ENCODE measurements at places on chromosomes 11 and 22.

GRCh38 chr22:21823740-21824444 lies 43.6 kb downstream of the MAPK1 start:
- no peak for DNase-seq

- DNase-seq: no peak
Measured at GRCh38 chr11:110454609-110455008, 24.9 kb downstream of the FDX1 start.

DNA sequence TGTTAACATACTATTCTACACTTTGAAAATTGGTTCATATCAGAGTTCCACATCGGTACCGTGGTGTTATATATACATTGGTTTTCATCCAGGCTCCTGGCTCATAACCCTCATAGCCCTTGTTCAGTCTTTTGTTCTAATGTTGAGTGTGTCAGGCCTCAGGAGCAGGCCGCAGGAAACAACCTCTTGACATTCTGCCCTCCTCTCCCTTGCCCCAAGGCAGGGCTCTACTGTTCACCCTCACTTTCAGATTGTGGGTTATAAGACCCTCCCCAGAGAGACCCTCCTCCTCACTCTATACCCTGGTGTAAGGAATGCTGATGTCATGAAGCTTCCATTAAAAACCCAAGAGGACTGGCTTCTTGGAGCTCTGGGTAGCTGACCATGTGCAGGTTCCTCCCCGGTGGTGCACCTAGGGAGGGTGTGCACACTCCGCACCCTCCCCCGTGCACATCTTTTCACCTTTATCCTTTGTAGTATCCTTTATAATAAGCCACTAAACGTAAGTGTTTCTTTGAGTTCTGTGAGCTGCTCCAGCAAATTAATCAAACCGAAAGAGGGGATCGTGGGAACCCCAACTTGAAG lies 12.1 kb downstream of the SSH3 start:
- DNase-seq: no peak

GRCh38 chr22:46455446-46455845 lies 82.0 kb downstream of the CELSR1 start:
- no peak for DNase-seq

GRCh38 chr22:50674606-50675552 lies 2.3 kb downstream of the SHANK3 start:
- no peak for DNase-seq

DNA sequence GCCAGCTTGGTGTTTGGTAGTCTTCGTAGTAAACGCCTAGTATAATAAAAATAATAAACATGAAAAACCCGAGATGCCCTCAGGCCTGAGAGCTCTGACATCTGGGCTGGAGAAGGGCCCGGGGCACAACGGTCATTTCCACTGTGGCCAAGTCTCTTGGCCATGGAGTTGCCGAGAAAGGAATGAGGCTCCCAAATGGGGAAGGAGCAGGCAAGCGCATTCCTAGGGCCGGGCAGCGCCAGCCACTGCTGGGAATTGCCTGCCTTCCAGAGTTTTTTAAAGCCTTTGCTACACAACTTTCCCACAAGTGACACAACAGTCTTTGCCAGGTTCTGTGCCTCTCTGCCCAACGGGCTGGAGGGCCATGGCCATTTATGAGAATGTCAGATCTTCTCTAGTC lies 103.4 kb downstream of the NAV2 start:
- DNase-seq: no peak

DNA sequence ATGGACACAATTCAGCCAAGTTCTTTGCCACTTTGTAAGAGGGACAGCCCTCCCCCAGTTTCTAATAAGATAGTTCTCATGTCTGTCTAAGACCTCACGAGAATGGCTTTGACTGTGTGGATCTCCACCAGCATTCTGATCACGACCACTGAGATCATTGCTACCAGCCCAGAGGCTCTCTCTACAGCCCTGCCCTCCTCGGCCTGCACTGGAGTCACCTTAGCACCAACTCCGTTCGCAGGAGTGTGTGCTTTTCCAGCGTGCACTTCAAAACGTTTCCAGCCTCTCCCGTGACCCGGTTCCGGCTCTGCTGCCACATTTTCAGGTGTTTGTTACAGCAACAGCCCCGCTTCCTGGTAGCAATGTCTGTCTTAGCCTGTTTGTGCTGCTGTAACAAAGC lies 26.2 kb downstream of the TSPAN32 start:
- no peak for DNase-seq

GRCh38 chr11:64358907-64359711 lies at the start of gene RPS6KA4:
TSS of gene RPS6KA4 (plus strand) at chr11:64359162. CDS start at chr11:64359236, 74 bp downstream.
- no peak for DNase-seq

DNA sequence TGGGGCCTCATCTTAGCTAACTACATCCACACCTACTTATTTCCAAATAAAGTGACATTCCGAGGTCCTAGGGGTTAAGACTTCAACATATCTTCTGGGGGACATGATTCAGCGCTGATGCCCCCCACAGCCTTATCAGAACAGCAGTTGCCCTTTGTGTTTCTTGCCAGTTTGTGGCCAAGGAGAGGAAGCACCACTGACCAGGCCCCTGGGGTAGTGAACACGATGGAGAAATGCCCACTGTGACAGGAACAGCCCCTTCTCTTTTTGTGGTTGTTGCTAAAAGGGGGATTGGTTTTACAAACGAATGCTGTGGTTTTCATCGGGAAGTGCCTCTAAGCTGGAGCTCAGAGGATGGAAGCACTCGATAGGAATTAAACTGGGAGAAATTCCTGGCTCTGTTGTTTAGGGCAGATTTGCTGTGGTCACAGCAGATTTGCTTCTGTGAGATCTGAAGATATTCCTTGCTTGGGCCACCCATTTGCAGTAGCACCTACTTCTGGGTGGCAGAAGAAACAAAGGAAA lies 88.8 kb downstream of the ABTB2 start:
- DNase-seq: no peak

GRCh38 chr11:123238297-123238696 lies 43.2 kb upstream of the CLMP start:
- DNase-seq: no peak

DNA sequence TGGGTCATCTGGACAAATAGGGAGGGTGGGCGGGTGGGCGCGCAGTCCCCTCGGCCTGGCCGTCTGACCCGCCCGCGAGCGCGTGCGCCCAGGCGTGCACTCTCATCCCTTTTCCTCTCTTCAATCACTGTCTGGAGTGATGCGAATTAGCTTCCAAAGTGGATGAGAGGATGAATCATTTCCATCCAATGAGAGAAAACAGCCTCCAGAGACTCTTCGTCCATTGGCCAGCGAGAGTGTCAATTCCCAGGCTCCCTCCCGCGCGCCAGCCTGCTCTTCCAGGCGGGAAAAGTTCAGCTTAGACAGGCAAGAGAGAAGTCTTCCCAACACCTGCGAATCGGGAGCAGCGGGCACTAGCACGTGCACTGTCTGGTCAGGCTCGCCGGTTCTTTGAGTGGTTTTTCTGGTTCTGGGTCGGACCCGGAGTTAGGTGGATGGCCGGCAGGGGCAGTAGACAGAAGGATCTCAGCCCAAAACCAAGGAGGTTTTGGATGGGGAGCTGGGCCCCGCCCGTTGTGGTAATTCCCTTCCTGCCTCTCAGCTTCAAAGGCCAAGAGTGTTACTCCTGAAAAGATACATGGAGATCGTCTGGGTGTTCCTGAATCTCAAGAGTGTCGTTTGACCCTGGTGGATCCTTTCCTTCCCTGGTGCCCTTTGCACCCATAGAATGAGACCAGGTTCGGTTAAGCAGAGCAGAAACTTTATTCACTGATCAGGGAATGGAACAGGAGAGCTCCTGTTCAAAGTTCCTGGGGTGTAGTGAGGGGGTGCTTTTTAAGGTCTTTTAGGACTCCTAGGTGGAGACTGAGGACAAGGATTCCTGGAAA lies 33.4 kb upstream of the GLYATL1 start:
- no peak for DNase-seq

DNA sequence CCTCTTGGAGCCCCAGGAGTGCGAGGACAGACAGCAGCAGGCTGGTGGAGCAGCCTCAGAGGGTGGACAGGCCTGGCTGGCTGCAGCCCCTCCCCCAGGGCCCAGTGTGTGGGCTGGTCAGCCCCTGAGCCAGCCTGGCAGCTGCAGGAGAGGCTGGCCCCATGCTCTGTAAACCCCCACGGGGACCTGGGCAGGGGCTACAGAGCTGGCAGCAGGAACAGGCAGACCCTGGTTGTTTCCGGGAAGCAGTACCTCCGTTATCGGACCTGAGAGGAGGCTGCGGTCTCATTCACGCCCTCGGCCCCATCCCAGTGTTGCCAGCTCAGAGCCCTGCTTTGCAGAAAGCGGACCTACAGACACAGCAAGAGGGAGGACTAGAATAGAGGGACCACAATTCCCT lies 38.5 kb upstream of the COMT start:
- no peak for DNase-seq

GRCh38 chr11:132158091-132158490 lies 787.7 kb downstream of the NTM start:
- no peak for DNase-seq

DNA sequence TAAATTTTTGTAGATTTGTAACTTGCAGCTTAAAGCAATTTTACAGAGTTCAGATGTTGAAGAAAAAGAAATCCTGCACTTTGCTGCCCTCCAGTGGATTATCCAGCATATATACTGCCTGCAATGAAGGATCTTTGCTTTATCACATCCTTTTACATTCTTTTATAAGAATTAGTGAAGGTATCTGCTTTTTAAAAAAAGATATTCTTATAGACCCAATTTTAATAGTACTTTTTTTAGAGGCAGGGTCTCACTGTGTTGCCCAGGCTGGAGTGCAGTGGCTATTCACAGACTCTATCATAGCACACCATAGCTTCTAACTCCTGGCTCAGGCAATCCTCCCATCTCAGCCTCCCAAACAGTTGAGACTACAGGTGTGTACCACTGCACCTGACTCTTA lies 60.7 kb downstream of the TTC17 start:
- no peak for DNase-seq

DNA sequence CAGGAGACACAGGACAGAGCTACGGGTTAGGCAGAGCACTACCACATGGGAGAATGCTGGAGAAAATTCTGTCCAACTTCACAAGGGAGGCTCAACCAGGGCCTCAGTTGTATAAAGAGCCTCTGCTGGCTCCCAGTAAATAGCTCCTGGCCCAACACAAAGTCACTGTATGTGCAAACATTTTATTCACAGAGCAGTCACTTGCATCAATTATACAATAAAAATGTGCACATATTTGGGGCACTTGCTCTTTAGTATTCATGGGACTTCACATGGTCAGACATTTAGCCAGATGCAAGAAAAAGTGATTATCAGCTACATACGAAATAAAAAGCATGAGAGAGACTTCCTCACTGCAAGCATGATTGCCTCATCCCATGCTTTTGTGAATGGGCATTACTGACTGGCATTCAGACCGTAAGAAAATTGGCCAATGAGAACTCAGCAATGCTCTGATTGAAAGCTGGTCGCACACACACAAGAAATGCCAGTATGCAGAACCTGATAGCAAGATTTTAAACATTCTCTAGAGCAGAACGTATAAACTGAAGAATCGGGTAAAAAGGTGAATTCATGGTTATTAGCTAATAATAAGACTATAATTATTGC lies 39.4 kb downstream of the BLID start:
- no peak for DNase-seq

DNA sequence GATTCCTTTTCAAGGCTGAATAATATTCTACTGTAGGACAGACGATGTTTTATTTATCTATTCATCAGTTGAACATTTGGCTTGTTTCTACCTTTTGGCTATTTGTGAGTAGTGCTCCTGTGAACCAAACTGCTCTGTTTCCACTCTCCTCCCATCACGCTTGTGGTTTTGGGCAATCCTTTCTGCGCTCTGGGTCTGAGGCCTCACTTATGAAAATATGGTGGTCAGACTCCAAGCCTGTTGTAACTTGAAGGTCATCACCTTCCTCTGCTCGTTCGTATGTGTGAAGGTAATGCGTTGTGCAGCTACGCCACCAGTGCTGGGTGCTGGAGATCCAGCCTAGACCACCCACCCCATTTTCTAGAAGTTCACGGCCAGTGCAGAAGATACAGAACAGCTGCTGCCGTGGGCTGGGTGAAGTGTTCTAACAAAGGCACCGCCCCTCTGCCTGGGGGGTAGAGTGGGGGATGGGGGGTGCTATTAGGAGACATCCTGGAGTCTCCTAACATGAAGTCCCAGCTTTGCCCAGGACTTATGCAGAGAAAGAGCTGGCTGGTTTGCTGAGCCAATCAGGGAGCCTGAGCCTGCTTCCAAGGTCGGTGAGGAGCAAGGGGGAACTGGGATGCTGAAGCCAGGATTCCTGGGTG lies 21.0 kb downstream of the PTPN5 start:
- DNase-seq: no peak

GRCh38 chr11:32015427-32015826 lies 75.4 kb upstream of the RCN1 start:
- DNase-seq: no peak

DNA sequence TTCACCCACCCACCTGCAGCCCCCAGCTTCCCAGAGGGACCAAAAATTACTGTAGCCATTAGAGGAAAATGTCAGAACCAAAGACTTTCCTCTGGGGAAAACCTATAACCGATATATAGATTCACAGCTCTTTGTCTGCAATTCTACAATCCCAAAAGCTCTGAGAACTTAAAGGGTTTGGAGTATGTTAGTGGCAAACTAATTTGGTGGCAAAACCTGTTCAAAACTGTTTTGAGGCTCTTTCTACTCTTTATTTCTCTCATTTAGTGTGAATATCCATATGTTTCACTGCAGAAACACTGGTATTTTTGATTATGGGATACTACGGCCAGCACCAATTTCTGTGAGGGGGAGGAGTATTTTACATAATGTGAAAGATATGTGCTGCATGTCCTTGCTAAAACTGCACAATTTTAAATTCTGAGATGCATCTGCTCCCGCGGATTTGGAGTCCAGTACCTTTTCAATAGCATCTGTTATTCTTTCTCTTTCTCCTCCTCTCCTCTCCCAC lies 87.5 kb upstream of the MTNR1B start:
- no peak for DNase-seq

GRCh38 chr11:125939081-125939521 lies 6.7 kb upstream of the VSIG10L2 start:
- no peak for DNase-seq

DNA sequence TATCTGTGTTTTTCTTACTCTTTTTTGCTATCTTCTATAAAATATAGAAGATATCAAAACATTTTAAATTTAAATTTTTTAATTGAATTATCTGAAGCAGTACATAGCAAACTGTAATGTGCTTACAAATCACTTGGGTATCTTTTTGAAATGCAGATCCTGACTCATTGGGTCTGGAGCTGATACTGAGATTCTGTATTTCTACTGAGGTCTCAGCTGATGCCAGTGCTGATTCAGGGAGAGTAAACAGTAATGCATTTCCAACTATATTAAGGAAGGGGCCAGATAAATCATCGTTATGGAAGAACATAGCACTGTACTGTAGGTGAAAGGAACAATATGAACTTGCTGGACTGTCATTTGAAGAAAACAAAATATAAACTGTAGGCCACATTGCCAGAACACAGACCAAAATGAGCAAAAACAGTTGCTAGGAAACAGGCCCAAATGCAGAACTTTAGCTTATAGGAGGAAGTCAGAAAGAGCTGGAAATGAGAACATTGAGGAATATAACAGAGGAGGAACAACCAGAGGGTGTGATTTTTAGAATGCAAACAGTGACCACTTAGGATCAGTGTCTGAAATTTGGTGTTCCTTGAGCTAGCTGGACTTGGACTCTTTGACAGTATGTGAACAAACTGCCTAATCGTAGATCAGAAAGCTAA lies 3.3 kb downstream of the ARL14EP start:
- DNase-seq: no peak

Measured in stimulated activated CD8-positive, alpha-beta memory T cell treated with anti-CD3 and anti-CD28 coated beads, Interleukin-2, amount 100 ng/mL, for 1 hour (primary cell).